ENCODE measurements at places on chromosomes 12 and 14. TPM values are rescaled to one million over a fixed set of nuclear protein-coding genes. Genes with fewer than 3 reads are reported as not detected.
A peak's percentile ranks its signal among the peaks of the same experiment; 100 is the strongest.

DNA sequence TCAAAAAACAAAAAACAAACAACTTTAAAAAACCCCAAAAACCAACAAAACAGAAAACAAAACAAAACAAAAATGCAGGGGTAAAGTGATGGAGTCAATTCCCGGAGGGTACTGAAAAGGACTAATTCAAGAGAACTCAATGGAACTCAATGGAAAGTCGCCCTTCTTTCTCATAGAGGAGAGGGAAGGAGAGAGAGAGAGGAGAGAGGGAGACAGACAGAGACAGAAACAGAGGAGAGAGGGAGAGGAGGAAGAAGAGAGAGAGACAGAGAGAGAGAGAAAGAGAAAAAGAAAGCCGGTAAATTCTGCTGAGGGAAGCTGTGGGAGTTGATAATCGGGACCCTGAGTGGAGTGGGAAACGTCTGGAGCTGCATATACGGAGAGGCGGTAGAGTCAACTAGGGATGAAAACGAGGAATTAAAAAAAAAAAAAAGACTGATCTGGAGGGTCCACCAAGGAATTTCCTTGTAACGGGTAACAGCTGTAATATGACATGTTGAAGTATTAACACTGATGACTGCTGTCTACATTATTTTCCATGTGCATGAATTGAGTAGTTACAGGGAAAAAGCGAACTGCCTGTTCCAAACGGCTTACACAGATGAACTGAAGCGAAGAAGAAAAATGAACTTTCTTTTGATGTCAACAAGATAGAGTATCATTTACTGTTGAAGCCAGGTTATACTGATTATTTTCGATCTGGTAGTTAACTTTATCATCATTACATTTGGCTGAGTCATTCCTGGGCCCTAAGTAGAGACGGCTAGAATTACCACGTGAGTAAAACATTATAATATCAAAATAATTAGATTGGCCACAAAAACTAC lies 934 bp upstream of the ZC2HC1C start:
- DNase-seq: no peak

- no peak for DNase-seq
These were observed 828 bp downstream of the MMAB start for GRCh38 chr12:109572506-109572845.

GRCh38 chr12:65808580-65808979 lies 15.7 kb upstream of the HMGA2 start:
- DNase-seq: no peak

GRCh38 chr14:105636935-105637334 lies 110.6 kb downstream of the TMEM121 start:
- no peak for DNase-seq

DNA sequence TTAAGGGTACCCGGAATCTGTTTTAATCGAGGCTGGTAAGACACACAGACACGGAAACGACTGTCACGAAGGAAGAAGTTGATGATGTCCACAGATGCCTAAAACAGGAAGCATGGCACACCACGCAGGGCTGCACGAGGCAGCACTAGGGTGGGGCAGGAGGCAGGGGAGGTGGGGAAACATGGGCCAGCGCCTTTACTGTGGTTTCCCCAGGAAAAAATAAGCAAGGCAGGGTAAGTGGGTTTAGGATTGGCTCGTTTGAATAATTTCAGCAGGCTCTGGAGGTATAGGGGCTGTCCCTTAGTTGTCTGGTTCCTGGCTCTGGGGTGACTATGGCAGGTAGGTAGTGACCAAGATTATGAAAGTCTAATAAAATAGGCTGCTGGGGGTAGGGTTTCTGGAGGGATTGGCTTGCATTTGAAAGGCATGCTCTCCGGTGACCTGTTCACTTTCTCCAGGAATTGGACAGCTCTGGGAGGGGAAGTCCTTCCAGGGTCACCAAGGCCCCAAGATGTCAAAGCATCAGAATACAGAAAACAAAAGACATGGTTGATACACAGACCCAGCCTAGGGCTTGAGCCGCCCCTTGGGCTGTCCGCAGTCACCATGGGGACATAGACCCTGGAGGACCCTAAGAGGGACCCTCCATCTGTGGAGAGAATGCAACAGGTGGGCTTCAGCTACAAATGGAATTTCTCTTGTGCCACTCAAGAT lies 35.3 kb downstream of the MAP1LC3B2 start:
- DNase-seq: no peak

DNA sequence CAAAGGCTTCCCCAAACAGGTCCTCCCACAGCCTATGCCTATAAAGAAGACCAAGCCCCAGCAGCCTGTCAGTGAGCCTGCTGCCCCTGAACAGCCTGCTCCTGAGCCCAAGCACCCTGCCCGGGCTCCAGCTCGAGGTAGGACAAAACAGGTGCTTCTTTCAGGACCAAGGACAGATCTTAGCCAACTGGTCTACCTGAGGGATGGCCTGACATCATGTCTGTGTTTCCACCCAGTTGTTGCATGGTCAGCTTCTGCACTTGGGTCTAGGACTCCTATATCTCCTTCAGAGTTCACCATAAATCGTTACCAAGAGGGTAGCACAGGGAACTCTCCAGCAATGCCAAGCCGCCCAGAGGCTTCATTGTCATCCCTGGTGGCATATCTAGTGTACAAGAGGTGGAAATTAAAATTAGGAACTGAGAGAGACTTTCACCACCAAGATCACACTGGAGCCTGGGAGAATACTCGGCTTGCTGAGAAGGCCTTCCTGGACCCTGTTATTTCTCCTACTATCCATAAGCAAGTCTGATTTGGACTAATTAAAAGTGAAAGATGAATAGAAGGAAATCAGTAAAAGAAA lies 38.2 kb upstream of the OAS1 start:
- no peak for DNase-seq

DNA sequence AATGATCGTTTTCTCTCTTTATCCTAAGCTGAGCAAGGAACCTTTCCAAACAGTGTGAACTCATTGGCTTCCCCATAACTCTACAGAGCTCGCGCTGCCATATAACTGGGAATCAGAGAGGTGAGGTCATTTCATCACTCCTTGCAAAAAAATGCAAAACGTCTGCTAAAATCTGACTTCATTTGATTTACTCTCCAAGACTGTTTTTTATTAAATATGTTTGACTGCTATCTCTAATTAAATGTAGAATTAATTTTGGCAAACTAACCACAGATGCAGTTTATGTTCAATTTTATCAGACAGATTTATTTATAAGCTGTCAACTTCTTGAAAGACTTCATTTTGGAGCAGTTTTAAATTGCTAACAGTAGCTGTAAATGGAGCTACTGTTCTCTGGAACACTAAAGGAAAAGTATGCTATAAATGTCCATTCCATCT lies 131.6 kb upstream of the SOX5 start:
- DNase-seq: no peak

DNA sequence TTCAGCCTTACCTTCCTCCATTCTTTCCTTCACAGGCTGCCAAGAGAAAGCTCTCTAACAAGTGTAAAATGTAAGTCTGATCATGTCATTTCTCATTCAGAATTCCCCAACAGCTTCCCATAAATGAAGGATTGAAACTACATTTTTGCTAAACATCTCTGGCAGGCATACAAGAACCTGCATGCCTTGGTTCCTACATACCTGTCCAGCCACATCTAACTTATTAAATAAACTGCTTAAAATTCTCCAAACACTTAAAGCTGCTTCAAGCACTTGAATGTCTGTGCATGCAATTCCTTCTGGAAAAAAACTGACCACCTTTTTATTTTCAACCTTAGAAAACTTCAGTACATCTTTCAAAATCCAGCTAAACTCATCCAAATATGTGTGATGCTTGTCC lies 84.4 kb upstream of the DCN start:
- DNase-seq: no peak

DNA sequence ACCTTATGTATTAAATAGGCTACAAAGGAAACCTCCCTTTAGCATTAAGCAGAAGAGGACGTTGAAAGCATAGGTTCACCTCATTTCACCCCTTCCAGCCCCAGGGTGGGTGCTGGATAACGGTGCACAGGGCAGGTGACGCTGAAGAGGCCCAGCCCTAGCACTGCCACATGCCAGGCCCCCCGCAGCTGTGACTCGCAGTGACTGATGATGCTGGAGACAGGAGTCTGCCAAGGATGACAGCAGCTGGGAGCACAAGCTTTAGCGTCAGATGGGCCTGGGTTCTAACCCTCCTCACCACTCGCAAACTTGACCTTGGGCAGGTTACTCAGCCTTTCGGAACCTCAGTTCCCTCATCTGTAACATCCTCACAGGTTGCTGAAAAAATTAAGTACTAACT lies 76.7 kb downstream of the TBK1 start:
- no peak for DNase-seq

- DNase-seq: no peak
These were observed 486.8 kb downstream of the KCNH5 start for GRCh38 chr14:62558451-62558850.

- no peak for DNase-seq
These were observed 108.7 kb downstream of the CALM1 start for GRCh38 chr14:90505531-90505930.

GRCh38 chr14:55073856-55074255 lies 22.4 kb downstream of the MAPK1IP1L start:
- no peak for DNase-seq

GRCh38 chr12:68358532-68359485 lies 26.6 kb upstream of the MDM1 start:
- peak; percentile 40 for DNase-seq

DNA sequence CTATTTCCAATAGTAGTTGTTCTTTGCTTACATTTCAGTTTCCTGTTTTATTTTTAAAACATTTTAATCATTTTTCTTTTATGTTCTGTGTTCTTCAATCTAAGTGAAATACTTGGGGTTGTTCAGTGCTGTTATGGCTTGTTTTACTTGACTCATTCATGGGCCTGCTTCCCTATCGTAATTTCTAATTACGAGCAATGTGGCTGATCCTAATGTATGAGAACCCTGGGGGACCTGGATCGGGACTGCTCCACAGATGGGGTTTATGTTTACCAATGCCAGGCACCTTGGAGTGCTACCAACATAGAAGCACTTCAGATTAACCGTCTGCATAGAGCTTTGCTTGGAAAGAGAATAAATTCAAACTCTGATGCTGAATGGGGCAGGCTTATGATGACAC lies 29.8 kb downstream of the TECPR2 start:
- DNase-seq: no peak

- DNase-seq: no peak
These were observed 882 bp upstream of the IL23A start for GRCh38 chr12:56337753-56338251.

- DNase-seq: no peak
These were observed 140.5 kb downstream of the ADGRD1 start for GRCh38 chr12:131093971-131094830.

DNA sequence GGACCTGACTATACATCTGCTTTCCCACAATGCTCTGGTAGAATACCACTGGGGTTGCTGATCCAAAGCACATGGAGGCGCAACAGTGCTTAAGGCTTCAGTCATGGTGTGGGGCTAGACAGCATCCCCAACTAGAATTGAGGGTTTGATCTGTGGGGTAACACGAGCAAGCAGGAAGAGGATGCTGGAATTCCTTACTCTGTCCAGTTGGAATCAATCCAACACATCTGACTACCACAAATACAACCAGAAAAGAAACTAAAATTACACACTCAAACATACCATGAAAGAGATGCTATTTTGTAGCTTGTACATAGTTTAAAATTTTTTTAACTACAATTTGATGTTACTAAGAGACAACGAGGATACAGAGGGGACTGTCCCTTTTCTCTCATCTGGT lies 40.4 kb upstream of the GTF2A1 start:
- DNase-seq: no peak

GRCh38 chr12:45368841-45369489 lies 153.1 kb downstream of the ANO6 start:
- DNase-seq: peak; percentile 84

DNA sequence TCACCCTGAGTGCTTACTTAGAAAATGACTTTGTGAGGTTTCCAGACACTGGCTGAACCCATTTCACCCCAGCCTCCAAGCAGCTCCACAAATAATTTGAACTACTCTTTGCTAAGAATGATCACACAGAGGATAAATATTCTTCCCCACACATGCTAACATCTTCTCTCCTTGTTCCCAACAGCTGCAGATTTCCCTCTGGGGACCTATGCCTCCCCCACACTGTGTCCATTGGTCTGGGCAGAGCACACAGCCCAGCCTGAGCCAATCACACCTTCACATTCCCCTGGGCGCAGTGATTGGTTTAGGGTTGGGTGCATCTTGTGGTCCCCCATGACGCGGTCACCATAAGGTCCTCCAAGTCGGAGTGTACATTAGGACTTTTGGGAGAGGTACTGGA lies 6.9 kb downstream of the SDR9C7 start:
- DNase-seq: no peak

GRCh38 chr12:87157791-87158190 lies 871.4 kb downstream of the C12orf50 start:
- DNase-seq: no peak

- DNase-seq: no peak
These were observed 400.7 kb downstream of the SOX5 start for GRCh38 chr12:23548742-23549141.

DNA sequence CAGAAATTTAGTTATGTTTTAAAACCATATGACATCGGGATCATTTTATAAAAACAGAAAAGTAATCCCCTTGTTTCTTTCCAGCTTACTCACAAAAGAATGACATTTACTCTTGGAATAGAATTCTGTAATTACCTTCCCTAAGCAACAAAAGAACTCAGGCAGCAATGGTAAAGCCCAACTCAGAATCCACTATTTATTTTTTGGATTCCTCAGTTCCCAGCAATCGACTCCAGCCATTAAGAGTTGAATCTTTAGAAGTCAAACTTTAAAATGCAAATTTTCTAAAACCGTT lies 65.9 kb downstream of the FOXN3 start:
- DNase-seq: no peak

GRCh38 chr14:39268393-39268792 lies 34.7 kb downstream of the MIA2 start:
- DNase-seq: no peak

The GUCY2C gene
- 126 TPM for polyA plus RNA-seq

The PSMB11 gene
- not detected for polyA plus RNA-seq

The IQSEC3 gene
- 2.7 TPM for polyA plus RNA-seq

The SOAT2 gene
- polyA plus RNA-seq: 126 TPM

The SHMT2 gene
- 66.3 TPM for polyA plus RNA-seq

The SMIM10L1 gene
- 13.2 TPM for polyA plus RNA-seq

The PLEKHG7 gene
- 0.54 TPM for polyA plus RNA-seq

The CREBL2 gene
- polyA plus RNA-seq: 31.8 TPM

The PLEKHG3 gene
- polyA plus RNA-seq: 56.1 TPM

The ZBTB42 gene
- 6.0 TPM for polyA plus RNA-seq

The SPRING1 gene
- polyA plus RNA-seq: 38.6 TPM

The KRT71 gene
- polyA plus RNA-seq: 0.04 TPM

The PACS2 gene
- polyA plus RNA-seq: 54.6 TPM

The KRT6A gene
- polyA plus RNA-seq: 0.01 TPM

The HOXC4 gene
- polyA plus RNA-seq: 14.0 TPM

The GRIP1 gene
- 6.7 TPM for polyA plus RNA-seq

The SERPINA5 gene
- polyA plus RNA-seq: 5.3 TPM

The VRTN gene
- 0.69 TPM for polyA plus RNA-seq

The LIMA1 gene
- polyA plus RNA-seq: 191 TPM

The SLC6A15 gene
- polyA plus RNA-seq: 1.8 TPM
